B cell (primary cell): ENCODE measurements at places on chromosomes 6 and 20.

DNA sequence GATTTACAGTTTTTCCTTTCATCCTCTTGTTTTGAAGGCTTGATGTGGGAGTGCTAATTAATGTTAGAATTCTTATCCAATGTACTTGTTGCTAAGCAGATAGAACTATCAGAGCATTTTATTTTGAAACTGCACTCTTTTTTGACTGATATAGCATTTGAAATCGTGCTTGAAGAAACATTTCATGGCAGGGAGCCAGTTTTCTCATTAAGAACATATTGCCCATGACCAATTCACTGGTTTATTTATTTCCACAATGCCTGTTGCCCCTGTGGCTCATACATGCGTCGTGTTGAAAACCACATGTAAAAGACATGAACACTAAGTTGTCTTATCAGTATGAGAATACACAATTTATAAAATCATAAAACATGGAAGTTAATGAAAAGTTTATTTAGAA lies 479.7 kb upstream of the FLRT3 start:
- H3K27me3 ChIP-seq: no peaks in the 10 kb centered on the region
- H3K36me3 ChIP-seq: no peaks in the 10 kb centered on the region
- no peak overlapping the region for H3K4me3 ChIP-seq
- no peak overlapping the region for H3K27ac ChIP-seq
- no peaks in the 10 kb centered on the region for H3K4me1 ChIP-seq

DNA sequence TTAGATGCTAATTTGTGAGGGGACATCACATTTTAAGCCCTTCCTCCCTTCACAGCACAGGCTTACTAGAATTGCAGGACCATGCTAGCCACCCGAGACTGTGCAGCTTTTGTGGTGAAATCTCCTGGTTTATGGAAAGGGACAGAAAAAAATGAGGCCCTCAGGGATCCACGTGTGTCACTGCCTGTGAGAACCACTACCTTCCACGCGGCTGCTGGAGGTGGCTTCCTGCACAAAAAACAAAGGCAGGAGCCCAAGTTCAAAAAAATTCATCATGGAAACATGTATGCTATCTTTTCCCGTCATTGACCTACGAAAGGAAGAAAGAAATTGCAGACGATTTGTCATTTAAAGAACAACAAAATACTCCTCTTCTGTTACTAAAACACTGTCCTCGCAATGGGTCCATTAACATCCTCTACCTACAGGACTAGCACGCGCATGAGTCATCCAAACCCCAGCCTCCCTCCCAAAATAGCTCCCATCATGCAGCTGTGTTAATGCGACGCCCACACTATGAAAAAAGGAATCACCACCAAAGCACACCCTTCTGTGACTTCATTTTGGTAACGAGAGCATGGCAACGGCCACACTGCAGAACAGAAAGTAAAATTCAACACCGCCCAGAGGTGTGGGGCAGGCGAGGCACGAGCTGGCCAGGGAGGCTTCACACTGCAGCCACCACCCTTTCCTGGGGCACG lies 45.7 kb downstream of the RAMACL start:
- peaks cover 18% of the 10 kb centered on the region for H3K4me1 ChIP-seq
- peak; percentile 59 for DNase-seq
- peak overlapping the region; percentile 59 for H3K27ac ChIP-seq
- H3K27me3 ChIP-seq: no peaks in the 10 kb centered on the region
- H3K36me3 ChIP-seq: no peaks in the 10 kb centered on the region

DNA sequence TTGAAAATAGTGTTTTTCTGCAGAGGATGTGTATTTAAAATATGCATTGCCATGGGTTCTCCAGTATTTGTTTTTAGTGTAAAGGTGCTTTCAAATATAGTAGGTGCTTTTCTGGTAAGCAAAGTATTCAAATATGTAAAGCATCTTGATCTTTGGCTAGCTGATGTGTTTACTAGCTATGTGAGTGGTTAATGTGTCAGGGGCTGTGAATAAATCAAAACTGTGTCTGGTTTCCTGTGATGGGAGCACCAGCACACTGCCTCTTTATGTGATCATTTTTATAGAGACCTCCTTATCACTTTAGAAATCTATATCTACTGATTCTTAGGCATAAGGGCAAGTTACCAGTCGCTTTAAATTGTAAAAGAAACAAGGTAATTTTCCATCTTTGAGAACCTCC lies 388.9 kb upstream of the MAN1A1 start:
- H3K36me3 ChIP-seq: no peaks in the 10 kb centered on the region
- H3K4me1 ChIP-seq: peaks cover 6% of the 10 kb centered on the region
- H3K4me3 ChIP-seq: no peak overlapping the region
- DNase-seq: no peak
- no peaks in the 10 kb centered on the region for H3K27me3 ChIP-seq

GRCh38 chr6:30767158-30767943 lies 23.0 kb upstream of the IER3 start:
- H3K36me3 ChIP-seq: no peaks in the 10 kb centered on the region
- H3K27ac ChIP-seq: no peak overlapping the region
- H3K4me3 ChIP-seq: no peak overlapping the region
- H3K27me3 ChIP-seq: no peaks in the 10 kb centered on the region
- no peak for DNase-seq

GRCh38 chr6:24974182-24975171 lies 38.7 kb upstream of the RIPOR2 start:
- no peaks in the 10 kb centered on the region for H3K36me3 ChIP-seq
- peaks cover 42% of the 10 kb centered on the region for H3K4me1 ChIP-seq
- DNase-seq: peak; percentile 43
- H3K27ac ChIP-seq: peak overlapping the region; percentile 42
